ENCODE measurements at places on chromosomes 13 and 19.

GRCh38 chr19:13459351-13459750, 46.9 kb downstream of the CACNA1A start:
- no peak for DNase-seq

DNA sequence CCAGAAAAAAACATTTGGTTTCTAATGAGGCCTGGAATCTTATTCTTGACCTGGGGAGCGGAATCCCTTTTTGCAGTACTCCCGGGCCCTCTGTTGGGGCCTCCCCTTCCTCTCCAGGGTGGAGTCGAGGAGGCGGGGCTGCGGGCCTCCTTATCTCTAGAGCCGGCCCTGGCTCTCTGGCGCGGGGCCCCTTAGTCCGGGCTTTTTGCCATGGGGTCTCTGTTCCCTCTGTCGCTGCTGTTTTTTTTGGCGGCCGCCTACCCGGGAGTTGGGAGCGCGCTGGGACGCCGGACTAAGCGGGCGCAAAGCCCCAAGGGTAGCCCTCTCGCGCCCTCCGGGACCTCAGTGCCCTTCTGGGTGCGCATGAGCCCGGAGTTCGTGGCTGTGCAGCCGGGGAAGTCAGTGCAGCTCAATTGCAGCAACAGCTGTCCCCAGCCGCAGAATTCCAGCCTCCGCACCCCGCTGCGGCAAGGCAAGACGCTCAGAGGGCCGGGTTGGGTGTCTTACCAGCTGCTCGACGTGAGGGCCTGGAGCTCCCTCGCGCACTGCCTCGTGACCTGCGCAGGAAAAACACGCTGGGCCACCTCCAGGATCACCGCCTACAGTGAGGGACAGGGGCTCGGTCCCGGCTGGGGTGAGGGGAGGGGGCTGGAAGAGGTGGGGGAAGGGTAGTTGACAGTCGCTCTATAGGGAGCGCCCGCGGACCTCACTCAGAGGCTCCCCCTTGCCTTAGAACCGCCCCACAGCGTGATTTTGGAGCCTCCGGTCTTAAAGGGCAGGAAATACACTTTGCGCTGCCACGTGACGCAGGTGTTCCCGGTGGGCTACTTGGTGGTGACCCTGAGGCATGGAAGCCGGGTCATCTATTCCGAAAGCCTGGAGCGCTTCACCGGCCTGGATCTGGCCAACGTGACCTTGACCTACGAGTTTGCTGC, at the start of gene ICAM4:
TSS of gene ICAM4 (plus strand) at position 153 of the 935 bp plus-strand sequence. CDS start at position 211, 58 bp downstream.
- peak; percentile 56 for DNase-seq

- DNase-seq: peak; percentile 33
Observed at GRCh38 chr19:49857061-49857837, 6.3 kb downstream of the PTOV1 start.

DNA sequence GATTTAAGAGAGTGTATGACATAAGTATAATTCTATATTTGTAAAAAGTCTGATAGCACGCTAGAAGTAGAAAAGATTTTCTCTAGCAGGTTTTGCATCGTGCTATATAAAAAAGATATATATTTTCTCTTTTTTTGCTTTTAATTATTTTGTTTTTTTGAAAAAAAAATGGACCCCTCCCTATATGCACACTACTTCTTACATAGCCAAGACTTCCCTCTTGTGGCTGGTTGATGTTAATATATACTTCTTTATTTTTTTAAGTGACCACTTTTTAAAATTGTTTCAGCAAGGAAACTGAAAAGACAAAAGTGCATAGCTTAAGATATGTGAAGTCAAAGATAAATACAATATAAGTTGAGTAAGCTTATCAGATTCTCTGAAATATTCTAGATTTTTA, 1202.8 kb downstream of the DIAPH3 start:
- DNase-seq: no peak

DNA sequence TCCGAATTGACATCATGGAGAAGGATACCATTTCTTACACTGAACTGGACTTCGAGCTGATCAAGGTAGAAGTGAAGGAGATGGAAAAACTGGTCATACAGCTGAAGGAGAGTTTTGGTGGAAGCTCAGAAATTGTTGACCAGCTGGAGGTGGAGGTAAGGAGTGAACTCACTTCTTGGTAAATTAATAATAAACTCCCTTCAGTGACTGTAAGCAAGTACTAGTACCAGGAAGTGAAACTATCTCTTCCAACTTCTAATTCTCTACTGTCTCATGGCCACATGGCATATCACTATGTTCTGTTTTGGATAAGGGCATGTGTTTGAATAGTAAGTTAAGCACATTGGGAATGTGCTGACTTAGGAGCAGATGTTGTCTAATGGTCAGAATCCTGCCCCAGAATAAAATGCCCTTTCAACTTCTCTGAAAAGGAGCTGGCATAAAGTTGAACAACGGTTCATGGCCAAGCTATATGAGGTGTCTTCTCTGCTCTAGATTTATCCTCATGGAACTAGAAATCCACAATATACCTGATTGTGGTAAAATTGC, 13.4 kb downstream of the OLFM4 start:
- DNase-seq: no peak

DNA sequence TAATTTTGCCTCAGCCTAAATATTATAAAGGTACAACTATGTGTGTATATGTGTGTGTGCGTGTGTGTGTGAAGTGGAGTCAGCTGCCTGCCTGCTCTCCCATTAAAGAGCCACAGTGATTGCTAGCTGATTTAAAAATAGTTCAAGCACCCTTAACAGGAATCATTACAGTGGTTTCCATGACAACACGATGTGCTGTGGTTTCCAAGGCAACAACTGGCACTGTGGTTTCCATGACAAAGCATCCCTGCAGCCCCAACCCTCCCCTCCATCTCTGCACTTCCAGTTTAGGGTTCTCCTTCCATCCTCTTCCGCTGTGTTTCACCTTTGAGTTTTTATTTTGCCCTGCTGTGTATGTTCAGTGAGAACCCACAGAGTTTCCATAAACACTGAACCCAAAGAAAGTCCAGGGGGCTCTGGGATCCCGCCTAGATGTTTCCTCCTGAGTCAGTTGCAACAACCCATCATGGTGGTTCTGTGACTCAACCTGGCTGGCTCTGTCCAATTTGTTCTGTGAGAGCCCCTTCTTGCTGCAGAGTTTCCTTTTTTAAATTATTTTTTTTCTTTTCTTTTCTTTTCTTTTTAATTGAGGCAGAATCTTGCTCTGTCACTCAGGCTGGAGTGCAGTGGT, 7.1 kb upstream of the PNMA8A start:
- peak; percentile 73 for DNase-seq

DNA sequence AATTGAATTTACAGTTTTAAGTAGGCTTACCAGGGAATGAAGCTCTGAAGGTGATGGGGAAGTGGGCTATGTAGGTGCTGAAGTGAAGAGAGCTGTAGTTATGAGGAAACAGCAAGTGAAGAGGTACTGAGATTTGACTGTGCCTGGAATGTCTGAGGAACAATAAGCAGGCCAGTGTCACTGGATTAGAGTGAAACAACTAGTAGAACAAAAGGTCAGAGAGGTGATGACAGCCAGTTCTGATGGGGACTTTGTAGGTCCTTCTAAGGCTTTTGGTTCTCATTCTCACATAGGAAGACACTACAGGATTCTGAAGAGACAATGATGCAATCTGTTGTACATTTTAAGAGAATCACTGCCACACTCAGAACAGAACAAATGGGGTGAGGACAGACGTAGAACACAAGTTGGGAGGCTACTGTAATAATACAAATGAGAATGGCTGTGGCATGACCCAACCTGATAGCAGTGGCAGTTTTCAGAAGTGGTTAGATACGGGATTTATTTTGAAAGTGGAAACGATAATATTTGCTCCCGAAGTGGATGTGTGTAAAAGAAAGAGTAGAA, 130.8 kb downstream of the MYCBP2 start:
- no peak for DNase-seq

- no peak for DNase-seq
Observed at GRCh38 chr13:102983496-102983895, 82.7 kb downstream of the SLC10A2 start.

GRCh38 chr19:44050740-44051649, 841 bp upstream of the ZNF223 start:
- DNase-seq: no peak

DNA sequence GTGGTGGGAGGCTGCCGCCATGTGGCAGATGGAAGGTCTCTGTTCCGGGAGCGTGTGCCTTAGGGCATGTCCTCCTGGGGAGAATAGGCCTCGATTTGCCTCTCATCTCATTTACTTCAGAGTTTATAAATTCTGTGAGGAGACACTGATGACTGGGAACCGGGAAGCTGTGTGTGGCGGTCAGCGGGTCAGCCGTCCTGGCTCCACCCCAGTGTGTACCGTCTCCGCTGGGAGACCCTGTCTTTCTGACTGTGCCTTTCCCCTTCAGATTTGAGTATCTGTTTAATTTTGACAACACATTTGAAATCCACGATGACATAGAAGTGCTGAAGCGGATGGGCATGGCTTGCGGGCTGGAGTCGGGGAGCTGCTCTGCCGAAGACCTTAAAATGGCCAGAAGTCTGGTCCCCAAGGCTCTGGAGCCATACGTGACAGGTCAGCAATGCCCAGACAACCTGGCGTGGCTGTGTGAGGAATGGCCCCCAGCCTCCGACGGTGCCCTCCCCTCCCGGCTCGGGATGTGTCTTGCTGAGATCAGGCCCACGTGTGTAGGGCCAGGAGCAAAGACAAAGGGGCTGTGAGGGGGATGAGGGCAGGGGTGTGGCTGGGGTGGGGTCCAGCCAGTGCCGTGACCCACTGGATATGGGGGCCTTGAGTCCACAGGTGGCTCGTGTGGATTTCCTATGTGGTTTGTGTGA, 21.6 kb downstream of the ATP4B start:
- no peak for DNase-seq

- DNase-seq: no peak
Observed at GRCh38 chr19:38430931-38431330, 2.6 kb upstream of the RYR1 start.

DNA sequence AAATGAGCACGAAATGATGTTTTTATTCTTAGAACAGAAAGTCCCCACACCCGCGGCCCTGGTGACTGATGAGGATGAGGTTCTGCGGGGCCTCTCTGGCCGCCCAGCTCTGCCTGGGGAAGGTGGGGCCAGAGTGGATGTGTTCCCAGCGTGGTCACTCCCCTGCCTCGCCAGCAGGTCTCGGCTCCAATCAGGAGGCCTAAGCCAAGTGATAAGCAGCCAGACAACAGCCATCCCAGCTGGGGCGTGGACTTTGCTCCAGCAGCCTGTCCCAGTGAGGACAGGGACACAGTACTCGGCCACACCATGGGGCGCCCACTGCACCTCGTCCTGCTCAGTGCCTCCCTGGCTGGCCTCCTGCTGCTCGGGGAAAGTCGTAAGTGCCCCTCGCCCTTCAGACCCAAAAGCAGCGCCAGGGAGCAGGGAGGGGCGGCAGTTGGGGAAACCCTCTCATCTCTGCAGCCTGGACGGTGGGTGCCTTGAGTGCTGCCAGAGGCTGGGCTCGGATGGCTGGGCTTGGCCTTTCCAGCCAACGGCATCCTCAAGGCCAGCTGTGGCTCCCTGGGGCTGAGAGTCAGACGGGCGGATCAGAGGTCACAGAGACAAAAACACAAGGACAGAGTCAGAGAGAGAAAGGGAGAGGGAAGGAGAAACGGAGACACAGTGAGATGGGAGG, at the start of gene F10:
TSS of gene F10 (plus strand) at position 250 of the 676 bp plus-strand sequence. CDS start at position 307, 57 bp downstream.
- peak; percentile 75 for DNase-seq

- no peak for DNase-seq
Observed at GRCh38 chr13:30116379-30116778, 191.0 kb downstream of the KATNAL1 start.

- no peak for DNase-seq
Observed at GRCh38 chr19:41205995-41206394, 13.0 kb downstream of the CYP2S1 start.

- peak; percentile 83 for DNase-seq
Observed at GRCh38 chr19:47494729-47495128, 10.7 kb upstream of the KPTN start.

GRCh38 chr19:11578258-11579142, 1.1 kb upstream of the ACP5 start:
- no peak for DNase-seq

DNA sequence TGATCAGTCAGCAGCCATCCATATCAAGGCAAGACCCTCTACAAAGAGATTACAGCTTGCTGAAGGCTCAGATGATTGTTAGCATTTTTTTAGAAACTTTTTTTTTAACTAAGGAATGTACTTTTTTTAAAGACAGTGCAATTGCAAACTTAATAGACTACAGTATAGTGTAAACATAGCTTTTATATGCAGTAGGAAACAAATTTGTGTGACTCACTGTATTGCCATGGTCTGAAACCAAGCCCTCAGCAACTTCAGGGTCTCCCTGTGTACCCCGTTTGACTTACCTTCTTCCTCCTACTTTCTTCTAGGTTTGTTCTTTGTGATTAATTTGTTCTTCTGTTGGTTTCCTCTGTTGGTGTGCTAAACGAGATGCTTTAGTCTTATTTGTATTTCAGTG, 93.0 kb upstream of the TEX29 start:
- no peak for DNase-seq

- no peak for DNase-seq
Observed at GRCh38 chr19:35143231-35143715, at the start of gene FXYD7. FXYD7 (plus strand) TSS chr19:35143255; CDS start chr19:35143334, 79 bp downstream.

GRCh38 chr19:17842663-17843291, 5.0 kb downstream of the JAK3 start:
- DNase-seq: no peak

DNA sequence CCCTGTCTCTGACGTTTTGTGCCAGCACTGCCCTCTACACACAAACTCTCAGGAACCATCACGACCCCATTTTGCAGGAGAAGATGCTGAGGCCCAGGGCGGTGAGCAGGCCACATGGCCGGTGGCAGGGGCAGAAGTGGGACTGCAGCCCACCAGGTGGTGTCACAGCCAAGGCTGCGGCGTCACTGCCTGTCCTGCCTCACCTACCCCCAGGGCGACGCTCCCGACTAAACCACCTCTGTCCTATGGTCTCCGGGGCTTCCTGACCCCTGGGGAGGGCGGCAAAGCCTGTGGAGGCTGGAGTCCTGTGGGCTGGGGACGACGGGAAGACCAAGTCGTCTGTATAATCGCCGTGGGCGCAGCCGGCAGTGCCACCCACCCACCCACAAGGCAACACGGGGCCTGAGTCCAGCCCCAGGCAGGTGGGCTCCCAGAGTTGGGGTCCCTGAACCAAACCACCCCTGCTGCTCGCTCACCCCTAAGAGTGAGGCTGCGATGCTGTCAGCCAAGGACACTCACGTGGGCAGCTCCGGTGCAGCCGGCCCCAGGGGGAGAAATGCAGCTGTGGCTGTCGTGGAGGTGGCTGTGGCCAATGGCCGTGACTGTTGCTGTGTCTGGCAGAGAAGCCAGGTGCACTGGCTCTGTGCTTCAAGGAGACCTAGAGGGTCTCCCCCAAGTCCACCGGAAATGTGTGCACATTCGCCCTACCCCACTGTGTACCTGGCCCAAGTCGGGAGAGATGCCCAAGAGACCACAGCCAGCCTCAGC, 29.7 kb downstream of the RASA3 start:
- DNase-seq: peak; percentile 18

GRCh38 chr13:74895042-74895796, 586.8 kb downstream of the TBC1D4 start:
- DNase-seq: no peak

GRCh38 chr13:91773591-91774227, 375.3 kb downstream of the GPC5 start:
- no peak for DNase-seq
